WTC11 (cell line): ENCODE measurements at places on chromosomes 7 and 10. TPM values are rescaled to one million over a fixed set of nuclear protein-coding genes. Genes with fewer than 3 reads are reported as not detected.
A peak's percentile ranks its signal among the peaks of the same experiment; 100 is the strongest.

The PRPS1L1 gene
- total RNA-seq, result not detected in 3 replicates

The CAMK2B gene
- total RNA-seq, result 0.41 to 0.53 TPM (median 0.44 TPM) in 3 replicates

The AKR1C4 gene
- not detected in 3 replicates for total RNA-seq

The WEE2 gene
- 0.04 to 0.07 TPM in 2 of 3 replicates, not detected in the other for total RNA-seq

DNA sequence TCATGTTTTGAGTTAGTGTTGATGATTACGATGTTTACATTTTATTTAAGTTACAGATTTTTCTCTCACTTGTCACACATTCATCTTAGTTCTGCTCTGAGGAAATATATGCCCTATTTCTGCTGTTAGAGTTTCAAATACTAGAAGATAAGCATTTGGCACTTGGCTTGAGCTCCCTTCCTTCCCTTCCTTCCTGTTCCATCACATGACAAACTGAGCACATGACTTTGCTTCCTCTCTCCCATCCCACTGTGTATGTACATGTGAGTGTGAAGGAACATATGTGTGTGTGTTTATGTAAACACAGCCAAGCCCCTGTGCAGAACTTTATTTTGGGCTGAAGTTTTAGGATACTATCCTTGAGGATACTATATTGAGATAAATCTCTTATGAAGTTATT is 795.9 kb upstream of the IGFBP3 start:
- DNase-seq, result no peak

- no peak for DNase-seq
These were observed 339.9 kb downstream of the CCSER2 start for GRCh38 chr10:84668186-84668763.

DNA sequence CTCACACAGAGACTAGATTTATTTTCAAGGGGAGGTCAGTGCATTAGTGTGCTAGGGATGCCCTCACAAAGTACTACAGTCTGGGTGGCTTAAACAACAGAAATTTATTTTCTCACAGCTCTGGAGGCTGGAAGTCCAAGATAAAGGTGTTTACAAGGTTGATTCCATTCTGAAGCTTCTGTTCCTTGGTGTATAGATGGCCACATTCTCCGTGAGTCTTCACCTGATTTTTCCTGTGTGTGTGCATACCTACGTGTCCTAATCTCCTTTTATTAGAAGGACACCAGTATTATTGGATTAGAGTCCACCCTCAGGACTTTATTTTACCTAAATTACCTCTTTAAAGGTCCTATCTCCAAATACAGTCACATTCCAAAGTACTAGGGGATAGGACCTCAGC is 91.7 kb upstream of the FRMD4A start:
- DNase-seq, result no peak

DNA sequence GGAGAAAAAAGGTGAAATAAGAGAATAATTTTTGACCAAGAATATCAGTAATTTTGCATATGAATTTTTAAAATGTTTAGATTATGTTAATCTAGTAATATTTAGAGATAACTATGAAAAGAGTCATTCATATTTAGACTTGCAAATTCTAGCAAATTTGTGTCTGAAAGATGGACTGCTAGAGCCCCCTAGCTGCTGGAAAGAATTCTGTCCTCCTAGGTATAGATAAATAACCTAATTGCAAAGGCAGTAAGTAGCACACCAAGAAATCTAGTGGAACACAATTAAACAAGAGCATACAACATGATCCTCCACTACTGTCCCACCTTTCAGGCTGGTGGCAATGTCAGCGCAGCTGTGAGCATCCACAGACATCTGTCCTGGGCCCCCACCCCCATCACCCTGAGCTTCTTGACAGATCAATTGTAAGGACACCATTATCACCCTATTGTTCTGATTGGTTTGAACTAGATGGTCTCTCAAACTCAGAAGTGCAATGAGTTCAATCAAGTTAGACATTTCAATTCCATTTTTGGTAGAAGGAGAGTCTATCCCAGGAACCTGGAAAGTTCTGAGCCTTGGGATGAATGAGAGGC is 15.0 kb upstream of the GFRA1 start:
- DNase-seq, result peak; percentile 36

DNA sequence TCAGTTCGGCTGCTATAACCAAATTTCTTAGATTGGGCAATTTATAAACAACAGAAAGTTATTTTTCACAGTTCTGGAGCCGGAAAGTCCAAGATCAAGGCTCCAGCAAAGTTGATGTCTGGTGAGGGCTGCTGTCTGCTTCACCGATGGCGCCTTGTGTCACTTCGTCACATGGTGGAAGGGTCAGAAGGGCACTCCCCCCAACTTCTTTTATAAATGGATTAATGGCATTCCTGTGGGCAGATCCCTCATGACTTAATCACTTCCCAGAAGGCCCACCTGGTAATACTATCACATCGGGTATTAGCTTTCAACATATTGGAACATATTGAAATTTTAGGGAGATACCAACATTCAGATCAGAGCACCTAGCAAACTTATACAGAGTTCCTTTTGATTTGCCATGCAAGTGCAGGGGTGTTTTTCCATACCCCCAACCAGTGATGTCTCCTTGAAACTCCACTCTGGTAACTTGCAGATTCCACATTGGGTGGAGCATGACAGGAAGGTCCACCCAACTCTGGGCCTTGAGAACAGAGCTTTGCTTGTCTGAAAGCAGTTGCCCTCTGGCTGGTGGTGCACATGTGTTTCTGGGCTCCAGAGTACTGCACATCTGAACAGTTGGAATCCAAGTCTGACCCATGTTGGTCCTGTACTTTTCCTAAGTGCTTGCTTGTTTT is 85.1 kb upstream of the KMT2E start:
- no peak for DNase-seq

- no peak for DNase-seq
These were observed 333.1 kb downstream of the DNAJB6 start for GRCh38 chr7:157669768-157670351.

GRCh38 chr7:156107957-156108356 is 295.7 kb upstream of the SHH start:
- DNase-seq, result no peak

GRCh38 chr7:106125417-106125816 is 13.3 kb upstream of the SYPL1 start:
- DNase-seq, result no peak

DNA sequence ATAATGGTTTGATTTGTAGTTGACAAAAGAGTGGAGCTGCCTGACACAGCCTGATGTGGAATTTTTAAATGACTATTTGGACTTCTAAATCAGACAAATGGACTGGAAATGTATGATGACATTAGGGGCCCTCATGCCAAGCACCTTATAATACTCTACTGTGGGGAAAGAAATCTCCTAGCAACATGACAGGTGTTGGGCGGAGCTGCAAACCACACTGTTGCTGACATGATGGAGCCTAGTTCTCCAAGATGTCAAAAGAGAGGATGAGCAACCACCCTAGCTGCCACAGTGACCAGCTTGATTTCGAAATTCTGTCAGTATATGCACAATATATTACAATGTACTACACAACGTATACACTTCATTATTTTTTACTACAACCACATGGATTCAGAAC is 65.8 kb downstream of the RHOBTB1 start:
- no peak for DNase-seq

GRCh38 chr10:13234172-13234571 is at the start of gene UCMA:
TSS of gene UCMA (minus strand) at chr10:13234374. CDS start at chr10:13234258, 116 bp downstream.
- DNase-seq, result no peak
